Left lung (tissue), 14 donors: ENCODE measurements at places on chromosomes 7 and 10.

DNA sequence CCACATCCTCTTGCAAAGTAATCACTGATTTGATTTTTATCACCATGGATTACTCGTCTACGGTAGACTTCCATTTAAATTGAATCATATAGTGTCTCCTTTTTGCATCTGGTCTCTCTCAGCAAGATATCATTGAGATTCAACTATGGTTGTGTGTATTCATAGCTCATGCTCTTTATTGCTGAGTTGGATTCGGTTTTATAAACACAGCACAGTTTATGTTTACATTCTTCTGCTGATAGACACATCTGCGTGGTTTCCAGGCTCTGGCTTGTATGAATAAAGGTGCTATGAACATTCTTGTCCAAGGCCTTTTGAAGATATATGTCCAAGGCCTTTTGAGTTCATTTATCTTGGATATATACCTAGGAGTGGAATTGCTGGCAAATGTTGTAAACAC is 356.5 kb upstream of the CELF2 start:
- peak; percentile 20 for DNase-seq

- DNase-seq, result no peak
Observed at GRCh38 chr7:116511552-116512519, 12.3 kb downstream of the CAV2 start.

DNA sequence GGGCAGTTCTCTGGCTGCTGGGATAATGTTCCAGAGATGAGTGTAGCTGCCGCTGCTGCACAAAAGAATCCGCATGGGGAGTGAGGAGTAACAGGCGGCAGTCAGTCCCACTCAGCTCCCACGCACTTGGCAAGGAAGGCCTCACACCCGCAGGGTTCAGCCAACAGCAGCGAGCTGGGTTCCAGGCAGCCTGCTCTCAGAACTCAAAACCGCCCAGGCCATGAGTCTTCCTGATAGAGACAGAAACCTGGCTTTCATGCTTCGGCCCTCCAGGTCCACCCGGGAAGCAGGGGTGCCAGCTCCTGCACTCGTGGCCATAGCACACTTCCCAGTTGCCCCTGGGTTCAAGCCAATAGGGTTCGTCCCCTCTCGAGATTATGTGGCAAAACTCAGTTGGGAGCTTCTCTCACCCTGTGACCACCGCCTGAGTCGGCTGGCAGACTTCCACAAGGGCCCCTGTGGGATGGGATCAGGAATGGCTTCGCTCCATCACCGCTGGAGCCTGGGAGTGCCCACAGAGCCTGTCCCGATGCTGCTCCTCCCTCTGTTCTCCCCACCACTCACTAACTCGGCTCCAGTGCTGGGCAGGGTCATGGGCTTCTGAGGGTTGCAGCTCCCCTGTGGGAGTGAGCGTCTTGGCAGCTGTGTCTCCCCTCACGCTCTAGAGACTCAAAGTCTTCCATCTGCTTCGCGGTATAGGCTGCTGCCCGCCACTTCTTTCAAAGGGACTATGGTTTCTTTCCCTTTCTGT is 20.6 kb downstream of the CLRN3 start:
- peak; percentile 65 for DNase-seq

DNA sequence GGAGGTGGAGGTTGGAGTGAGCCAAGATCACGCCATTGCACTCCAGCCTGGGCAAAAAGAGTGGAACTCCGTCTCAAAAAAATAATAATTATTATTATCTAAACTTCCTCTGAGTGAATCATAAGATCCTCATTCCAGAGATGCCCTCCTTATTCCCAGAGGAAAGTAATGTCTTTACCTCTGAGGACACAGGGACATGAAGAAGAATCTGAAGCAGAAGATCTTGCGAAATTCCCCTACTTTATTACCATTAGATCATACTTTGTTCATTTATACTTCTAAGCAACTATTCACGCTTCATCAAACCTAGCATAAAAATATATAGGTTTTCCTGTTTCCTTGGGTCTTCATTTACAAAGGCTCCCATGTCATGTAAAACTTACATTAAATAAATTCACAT is 143.1 kb downstream of the ETV1 start:
- no peak for DNase-seq

DNA sequence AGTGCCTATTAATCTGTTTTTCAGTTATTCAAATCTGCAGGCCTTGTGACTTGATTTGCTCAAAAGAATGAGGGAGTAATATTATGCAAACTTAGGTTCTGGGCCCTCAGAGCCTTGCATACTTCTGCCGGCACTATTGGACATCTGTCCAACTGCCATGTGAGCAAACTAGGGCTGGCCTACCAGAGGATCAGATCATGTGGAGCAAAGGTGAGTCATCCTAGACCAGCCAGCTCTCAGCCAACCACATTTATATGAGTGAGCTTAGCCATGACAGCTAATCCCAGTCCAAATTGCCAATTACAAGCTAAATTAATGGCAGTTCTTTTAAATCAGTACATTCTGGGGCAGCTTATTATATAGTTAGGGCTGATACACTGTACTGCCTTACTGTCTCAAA is 69.6 kb downstream of the SDHAF3 start:
- DNase-seq, result no peak

GRCh38 chr7:117793521-117793920 is 79.7 kb downstream of the CTTNBP2 start:
- no peak for DNase-seq

DNA sequence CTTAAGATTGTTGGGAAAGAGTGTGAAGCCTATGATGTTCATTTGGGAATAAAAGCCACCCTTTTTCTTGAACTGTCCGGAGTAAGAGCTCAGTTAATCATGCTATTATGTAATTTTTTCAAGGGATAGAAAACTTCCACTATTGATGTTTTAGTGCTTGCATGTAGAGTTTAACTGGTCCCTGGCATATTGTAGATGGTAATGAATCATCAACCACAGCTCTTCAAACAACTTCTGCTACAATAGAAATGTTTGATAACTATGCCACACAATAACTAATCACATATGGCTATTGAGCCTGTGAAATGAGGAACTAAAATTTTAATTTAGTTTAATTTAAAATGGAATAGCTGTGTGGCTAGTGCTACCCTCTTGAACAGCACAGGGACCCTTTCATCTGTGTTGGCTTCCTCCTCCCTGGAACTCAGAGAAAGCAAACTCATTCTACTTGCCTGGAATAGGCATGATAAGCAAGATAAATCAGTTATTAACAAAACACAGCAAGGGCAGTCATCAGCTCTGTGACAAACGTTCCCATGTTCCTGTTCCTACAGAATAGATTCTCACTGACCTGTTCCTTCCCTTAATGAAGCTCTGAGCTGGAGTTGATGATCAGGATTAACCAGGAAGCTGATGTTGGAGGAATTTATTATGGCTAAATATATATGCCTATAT is 4.9 kb upstream of the SRI start:
- no peak for DNase-seq

DNA sequence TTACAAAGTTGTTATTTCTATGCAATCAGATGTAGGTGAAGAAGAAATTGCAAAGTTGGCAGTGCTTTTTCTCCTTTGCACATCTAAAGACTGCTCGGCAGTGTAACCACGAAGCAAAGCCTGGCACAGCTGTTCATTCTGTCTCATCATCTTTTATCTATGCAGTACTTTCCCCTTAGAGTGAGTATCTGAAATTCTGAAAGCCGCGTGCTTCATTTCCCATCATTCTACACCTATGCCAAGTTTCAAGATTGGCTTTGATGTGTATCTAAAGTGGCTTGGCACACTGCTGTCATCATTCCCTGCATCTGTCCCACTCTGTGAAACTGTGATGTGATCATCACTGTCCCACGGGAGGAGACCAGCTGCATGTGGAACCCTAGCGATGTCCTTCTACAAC is 15.2 kb downstream of the SOSTDC1 start:
- no peak for DNase-seq

GRCh38 chr7:8035647-8036518 is 67.3 kb downstream of the GLCCI1 start:
- no peak for DNase-seq

GRCh38 chr7:17126413-17127268 is 171.8 kb upstream of the AHR start:
- DNase-seq, result no peak

- DNase-seq, result no peak
Observed at GRCh38 chr10:5858811-5859210, 30.9 kb downstream of the ANKRD16 start.

- no peak for DNase-seq
Observed at GRCh38 chr10:132255489-132256344, 52.0 kb downstream of the STK32C start.

- no peak for DNase-seq
Observed at GRCh38 chr7:159139639-159140038, 5.0 kb downstream of the VIPR2 start.

DNA sequence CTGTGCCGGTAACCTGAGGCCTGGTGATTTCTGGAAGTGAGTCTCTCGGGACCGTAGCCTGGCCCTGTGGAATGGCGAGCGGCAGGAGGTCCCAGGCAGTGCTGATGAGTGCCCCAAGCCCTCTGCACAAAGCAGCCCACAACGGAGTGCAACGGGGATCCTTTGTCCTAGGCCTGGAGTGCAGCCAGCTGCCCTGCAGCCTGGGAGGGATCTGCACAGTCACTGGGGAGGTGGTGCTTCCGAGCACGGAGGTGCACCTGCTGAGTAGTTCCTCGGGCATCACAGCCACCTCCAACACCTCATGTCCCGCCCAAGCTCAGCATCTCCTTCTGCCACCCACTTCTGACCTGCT is 162.8 kb upstream of the ZMIZ1 start:
- DNase-seq, result no peak

GRCh38 chr10:725302-725701 is 35.8 kb upstream of the DIP2C start:
- DNase-seq, result no peak

DNA sequence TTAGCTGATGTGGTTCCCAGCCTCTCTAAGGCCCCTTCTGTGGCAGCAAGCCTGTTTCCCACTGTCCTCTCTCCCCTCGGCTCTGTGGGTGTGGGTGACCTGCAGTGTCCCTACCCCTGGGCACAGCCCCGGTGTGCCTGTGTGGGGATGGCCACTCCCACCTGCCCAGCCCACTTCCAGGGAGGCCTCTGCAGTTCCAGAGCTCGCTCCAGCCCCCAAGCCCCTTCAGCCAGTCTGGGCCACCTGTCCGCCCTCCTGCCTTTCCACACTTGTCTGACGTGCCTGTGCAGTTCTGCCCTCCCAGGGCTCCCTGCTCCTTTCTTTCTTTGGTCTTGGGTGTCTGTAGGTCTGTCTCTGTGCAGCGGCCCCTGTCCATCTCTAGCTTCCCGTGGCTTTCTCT is 127.0 kb upstream of the PPIF start:
- no peak for DNase-seq

DNA sequence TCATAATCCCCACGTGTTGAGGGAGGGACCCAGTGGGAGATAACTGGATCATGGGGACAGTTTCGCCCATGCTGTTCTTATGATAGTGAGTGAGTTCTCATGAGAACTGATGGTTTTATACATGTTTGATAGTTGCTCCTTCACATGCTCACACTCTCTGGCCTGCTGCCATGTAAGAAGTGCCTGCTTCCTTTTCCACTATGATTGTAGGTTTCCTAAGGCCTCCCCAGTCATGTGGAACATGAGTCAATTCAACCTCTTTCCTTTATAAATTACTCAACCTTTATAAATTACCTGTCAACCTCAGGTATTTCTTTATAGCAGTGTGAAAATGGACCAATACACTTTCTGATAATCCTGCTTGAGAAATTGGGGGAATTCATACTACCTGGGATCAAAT is 80.2 kb downstream of the ZNF37A start:
- no peak for DNase-seq

- no peak for DNase-seq
Observed at GRCh38 chr7:79622781-79623180, 169.3 kb upstream of the MAGI2 start.

DNA sequence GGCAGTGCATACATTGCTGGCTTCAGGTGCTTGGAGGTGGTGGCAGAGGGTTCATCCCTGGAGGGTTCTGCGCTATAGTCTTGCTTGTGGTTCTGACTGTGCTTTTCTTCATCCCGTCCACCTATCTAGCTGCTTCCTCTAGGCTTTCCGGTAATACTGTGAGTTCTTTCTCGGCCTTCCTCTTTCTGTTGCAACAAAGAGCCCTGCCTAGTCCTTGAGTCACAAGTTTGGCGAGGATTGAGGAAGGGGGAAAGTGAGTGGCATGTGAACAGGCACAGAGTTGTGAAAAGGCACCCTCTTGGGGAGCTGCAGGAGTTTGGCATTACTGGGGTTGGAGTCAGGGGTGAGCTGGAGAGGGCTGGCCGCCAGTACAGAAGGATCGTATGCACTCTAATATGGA is 123.0 kb downstream of the SH2D4B start:
- peak; percentile 39 for DNase-seq

GRCh38 chr7:150949971-150950491 is 28.1 kb downstream of the KCNH2 start:
- no peak for DNase-seq

GRCh38 chr10:84341538-84341856 is 13.1 kb downstream of the CCSER2 start:
- no peak for DNase-seq

DNA sequence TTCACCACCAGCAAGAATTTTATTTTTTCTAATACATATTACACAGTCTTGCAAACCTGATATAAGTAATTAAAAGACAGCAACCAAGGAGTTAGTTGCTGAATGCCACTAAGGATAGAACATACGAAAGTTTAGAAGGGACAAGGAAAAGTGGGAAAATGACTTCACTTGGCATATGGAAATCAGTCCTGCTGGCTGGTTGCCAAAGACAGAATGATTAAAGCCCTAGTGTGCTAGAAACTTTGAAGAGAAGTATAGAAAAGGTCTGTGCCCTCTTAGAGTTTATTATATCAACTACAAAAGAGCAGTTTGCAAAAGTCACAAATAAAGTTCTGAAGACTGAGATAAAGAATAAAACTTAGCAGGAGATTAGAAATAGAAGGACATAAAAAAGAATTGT is 5.8 kb upstream of the YAE1 start:
- no peak for DNase-seq

DNA sequence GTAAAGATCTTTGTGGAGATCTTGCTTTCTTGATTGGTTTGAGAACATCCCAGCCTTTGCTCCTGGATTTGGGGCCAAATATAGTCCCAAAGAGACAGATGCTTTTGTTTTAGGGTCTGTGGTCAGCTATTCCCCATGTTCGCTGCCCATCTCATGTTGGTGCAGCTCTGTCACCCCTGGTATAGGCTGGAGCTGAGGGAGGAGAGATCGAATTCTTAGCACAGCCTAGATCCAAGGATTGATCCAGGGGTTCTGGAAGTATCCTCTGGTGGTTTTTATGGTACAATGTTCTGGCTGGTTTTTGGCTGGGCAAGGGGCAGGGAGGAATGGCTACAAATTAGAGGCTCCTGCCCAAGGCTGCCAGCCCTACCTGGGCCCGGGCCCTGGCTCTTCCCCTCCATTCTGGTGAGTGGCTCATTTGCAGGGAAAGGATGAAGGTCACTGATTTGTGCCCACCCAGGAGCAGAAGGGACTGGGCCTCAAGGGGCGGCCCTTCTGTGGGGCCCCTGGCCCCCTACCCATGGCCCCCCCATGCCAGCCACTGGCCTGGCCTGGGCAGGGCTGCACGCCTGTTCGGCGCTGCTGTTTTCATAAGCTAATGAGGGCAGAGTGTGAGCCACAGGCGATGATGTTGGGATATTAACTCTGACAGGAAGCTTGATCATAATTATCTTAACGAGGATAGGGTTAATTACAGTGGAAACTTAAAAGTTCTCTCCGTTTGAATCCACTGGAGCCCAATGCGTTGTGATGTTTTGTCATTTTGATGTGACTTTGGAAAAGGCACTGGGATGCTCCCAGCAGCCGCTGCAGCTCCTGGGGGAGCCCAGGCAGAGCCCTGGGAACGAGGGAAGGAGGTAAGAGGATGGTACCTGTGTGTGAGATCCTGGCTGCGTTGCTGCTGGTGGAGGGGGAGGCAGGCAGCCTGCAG is 600.6 kb downstream of the LRMDA start:
- DNase-seq, result no peak

GRCh38 chr7:82404652-82405051 is 38.9 kb downstream of the CACNA2D1 start:
- no peak for DNase-seq
